ENCODE measurements at places on chromosomes 5 and 9.

DNA sequence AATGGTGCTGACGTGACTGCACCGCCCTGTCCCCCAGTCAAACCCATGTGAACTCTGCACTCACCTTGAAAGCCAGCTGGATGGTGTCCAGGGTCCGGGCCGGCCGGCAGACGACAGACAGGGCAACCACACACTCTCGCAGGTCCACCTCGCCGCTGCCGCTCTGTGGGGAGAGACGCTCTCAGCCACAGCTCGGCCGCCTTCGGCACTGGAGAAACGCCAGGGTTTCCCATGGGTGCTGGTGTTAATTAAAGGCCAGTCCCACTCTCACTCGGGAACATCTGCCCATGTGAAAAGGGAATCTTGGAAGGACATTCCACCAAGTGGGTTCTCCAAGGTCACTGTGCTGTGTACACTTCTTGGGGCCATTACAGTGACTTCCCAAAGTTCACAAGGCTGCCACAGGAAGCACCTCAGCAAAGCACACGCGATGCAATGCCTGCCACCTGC, 25.5 kb upstream of the SLC6A3 start:
- DNase-seq, result peak; percentile 54

GRCh38 chr5:172807766-172808311, 26.2 kb upstream of the ERGIC1 start:
- no peak for DNase-seq

- no peak for DNase-seq
Measured at GRCh38 chr5:72206160-72206559, 98.9 kb downstream of the MAP1B start.

DNA sequence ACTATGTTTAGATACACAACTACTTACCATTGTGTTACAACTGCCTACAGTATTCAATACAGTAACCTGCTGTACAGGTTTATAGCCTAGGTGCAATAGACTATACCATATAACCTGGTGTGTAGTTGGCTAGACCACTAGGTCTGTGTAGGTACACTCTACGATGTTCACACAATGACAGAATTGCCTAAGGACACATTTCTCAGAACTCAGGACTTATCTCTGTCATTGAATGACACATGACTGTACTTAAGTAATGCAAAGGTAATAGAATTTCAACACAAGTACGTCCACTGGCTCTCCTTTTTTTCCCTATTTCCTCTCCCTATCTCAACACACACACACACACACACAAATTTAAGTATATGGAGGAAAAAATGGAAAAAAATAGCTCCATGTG, 385.6 kb downstream of the CTNND2 start:
- DNase-seq, result no peak

- DNase-seq, result no peak
Measured at GRCh38 chr9:131759017-131759647, 19.3 kb upstream of the RAPGEF1 start.

- no peak for DNase-seq
Measured at GRCh38 chr9:119487118-119487827, 118.0 kb upstream of the BRINP1 start.

DNA sequence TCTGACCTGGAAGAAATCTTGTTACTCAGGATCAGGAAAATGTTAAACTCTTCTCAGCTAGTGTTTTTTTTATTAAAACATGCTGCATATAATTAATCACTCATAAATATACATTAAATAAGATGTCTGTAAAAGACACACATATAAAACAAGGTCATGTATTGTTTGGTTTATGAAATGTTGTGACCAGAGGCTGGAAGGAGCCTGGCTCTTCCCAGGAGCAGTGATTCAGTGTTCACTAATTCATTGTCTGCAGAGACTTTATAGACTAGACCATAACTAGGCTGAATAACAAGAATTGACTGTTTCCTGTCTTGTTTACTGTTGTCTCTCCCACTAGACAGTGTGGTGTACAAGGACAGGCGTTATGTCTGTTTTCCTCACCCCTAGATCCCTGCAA, 49.1 kb upstream of the ANKRD55 start:
- no peak for DNase-seq

- DNase-seq, result no peak
Measured at GRCh38 chr9:83714329-83714728, 6.6 kb upstream of the UBQLN1 start.

- no peak for DNase-seq
Measured at GRCh38 chr5:168802337-168802736, 223.2 kb upstream of the PANK3 start.

All from pancreas (tissue), 10 donors.